ENCODE measurements at places on chromosomes 3 and 15. TPM values are rescaled to one million over a fixed set of nuclear protein-coding genes. Genes with fewer than 3 reads are reported as not detected.

GRCh38 chr3:10244009-10244408 is 4.2 kb upstream of the TATDN2 start:
- DNase-seq = no peak

- DNase-seq = no peak
Observed at GRCh38 chr3:109995377-109995776, 658.0 kb upstream of the DPPA4 start.

DNA sequence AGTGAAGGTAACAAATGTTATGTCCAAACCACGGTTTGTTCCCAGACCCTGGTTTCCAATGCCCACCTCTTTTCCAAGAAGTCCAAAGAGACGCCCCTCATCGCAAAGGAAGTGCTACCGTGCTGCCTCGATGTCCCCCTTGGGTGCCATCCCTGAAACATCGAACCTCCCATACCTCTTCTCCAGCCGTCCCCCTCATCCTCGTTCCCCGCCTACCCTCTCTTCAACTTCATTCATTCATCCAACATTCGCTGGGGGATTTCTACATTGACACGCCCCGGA is 467 bp downstream of the TIPIN start:
- no peak for DNase-seq

DNA sequence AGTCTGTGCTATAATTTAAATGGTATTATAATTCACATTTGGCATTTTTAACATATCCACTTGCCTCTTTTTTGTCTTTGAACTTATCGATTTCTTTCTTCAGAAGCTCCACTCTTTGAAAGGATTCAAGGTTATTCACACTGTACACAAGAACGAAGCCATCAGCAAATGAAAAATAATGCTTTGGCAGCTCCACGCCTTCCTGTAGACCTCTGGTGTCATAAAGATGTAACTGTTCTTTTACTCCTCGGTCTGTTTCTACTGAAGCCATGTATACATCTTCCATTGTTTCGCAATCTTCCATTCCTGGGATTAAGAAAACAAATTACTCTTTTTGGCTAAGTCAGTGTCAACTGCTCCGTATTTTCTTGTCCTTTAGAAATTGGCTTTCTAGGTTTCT is 16.0 kb downstream of the NKIRAS1 start:
- DNase-seq = no peak

SOX14 gene
- not detected for total RNA-seq

CCDC71 gene
- total RNA-seq = 31.2 TPM

DNA sequence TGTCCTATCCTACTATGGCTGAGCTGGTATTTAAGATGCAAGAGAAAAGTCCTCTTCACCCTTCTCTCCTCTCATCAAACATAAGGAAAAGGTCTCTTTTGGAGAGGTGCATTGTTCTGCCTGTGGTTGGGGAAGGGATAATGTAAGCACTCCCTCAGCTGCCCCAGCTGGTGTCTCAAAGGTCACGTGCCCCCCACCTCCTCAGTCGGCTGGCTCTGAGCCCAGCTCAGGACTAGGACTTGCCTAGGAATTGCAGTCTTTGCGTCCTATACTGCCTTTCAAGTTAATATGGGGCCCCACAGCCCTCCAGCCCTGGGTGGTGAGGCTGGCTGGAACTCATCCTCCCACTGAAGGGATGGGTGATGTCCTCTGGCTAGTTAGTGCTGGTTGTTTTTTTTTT is 29.7 kb downstream of the OR4F15 start:
- DNase-seq = no peak

- peak; percentile 39 for DNase-seq
Observed at GRCh38 chr3:143847787-143848631, at the start of gene SLC9A9. TSS of gene SLC9A9 (minus strand) at chr3:143848468. CDS start at chr3:143848322, 146 bp downstream.

SLC22A13 gene
- not detected for total RNA-seq

GRCh38 chr15:93866476-93866875 is 364.9 kb upstream of the MCTP2 start:
- no peak for DNase-seq

DNA sequence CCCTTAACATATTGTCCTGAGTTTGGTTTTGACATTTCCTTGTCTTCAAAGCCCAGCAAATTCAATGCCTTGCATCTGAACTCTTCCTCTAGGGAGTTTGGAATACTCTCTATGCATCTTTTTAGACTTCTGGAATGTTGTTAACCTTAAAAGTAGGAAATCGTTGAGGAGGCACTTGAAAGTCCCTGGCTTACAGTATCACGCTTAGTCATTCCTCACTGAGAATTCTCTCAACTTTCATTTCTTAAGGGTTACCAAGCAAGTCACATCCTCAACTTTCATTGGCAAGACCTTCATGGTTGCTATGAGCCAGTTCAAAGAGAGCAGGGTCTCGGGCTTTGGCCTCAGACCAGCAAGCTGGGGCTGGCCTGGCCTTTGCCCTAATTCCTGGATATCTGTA is 89.9 kb downstream of the ASB7 start:
- DNase-seq = no peak

DNA sequence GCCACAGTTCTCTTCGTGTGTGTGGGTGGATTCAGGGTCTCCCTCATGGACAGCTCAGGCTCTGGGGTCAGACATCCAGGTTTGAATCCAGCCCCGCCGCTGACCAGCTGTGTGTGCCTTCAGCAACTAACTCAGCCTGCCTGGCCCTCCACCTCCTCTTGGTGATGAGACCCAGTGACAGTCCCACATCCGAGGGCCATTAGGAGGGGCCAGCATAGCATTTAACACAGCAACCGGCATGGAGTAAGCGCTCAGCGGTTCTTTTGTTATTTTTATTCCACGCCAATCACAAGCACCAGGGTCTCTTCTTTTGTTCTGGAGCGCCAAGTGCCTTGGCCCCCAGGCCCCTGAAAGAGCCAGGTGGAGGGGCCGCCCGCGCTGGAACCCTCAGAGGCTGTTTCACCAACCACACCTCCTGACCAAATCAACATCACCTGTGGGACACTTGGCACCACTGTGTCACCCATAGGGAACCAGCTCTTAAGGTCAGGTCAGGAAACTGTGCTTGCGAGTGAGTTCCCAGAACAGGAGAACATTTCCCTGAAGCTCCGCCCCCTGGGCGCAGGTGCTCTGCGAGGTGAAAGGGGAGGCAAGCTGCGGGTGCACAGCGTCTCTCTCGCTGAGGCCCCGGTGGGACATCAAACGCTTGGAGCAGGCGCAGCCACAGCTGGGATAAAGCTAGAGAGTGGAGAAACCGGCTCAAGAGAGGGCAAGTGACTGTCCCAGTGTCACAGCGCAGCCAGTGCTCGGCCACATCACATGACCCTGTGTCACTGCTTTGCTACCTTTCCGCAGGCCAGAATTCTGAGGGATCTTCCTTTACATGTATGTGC is 311.3 kb downstream of the UACA start:
- no peak for DNase-seq

GRCh38 chr15:29674661-29675533 is 147.4 kb downstream of the TJP1 start:
- peak; percentile 56 for DNase-seq

DNA sequence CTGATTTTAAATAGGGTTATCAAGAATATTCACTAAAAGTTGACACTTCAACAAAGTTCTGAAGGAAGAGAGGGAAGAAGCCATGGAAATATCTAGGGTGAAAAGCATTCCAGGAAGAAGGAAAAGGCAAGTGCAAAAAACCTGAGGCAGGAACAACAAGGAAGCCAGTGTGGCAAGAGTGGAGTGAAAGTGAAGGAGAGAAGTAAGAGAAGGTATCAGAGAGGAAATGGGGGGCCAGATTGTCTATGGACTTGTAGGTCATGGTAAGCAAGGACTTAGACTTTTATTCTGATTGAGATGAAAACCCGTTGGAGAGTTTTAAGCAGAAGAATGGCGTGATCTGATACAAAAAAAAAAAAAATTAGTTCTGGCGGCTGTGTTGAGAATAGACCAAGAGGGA is 18.5 kb upstream of the ZNF609 start:
- no peak for DNase-seq

CLDN1 gene
- total RNA-seq = 151 TPM

DNA sequence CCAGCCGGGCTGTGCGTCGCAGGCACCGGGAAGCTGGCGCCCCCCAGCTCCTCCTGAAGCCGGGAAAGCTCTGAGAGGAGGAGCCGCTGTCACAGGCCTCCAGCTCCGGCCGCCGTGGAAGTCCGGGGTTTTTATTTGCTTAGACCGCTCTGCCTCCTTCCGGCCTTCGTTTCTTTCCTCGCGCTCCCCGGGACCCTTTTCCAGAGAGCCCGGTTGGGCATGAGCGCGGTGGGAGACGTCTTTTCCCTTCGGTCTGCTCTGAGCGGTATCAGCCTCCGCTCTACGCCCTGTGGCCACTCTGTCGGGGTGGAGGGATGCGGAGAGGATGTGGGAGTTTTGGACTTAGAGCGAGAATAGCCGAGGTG is 559 bp downstream of the SENP5 start:
- no peak for DNase-seq

- DNase-seq = no peak
Observed at GRCh38 chr3:104245981-104246380, 1120.7 kb upstream of the ALCAM start.

DNA sequence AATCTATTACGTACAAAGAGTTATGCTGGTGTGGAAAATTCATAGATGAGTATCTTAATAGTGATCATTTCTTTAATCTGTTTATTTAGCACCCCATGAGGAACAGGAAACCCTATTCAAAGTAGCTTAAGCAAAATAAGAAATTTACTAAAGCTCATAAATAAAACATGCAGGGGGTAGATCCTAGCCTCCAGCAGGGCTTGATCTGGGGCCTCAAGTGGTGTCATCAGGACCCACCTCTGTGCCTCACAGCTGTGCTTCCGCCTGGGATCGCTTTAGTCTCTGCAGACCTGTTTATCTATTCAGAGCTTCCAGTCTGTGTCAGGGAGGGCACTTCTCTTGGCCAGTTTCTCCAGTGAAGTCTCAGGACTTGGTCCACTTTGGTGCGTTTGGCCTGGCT is 171.0 kb upstream of the SLC24A5 start:
- no peak for DNase-seq

DNA sequence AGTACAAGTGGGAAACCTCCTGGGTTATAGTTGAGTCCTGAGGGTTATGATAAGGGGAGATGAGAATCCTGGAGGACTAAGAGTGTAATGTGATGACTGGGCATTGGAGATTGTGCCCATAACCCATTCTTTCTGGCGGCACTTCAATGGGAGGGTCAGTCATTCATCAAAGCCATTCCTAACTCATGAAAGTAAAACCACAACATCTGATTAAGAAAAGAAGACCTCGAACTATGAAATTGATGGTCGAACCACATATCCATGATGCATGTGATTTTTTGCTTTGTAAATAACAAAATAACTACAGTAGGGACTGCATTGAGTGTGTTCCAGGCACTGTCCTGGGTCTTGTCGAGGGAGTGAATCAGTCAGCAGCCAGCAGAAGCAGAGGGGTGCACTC is 215.1 kb downstream of the SHQ1 start:
- no peak for DNase-seq

IRAK2 gene
- 8.3 TPM for total RNA-seq

MESP1 gene
- total RNA-seq = 4.7 TPM

DNA sequence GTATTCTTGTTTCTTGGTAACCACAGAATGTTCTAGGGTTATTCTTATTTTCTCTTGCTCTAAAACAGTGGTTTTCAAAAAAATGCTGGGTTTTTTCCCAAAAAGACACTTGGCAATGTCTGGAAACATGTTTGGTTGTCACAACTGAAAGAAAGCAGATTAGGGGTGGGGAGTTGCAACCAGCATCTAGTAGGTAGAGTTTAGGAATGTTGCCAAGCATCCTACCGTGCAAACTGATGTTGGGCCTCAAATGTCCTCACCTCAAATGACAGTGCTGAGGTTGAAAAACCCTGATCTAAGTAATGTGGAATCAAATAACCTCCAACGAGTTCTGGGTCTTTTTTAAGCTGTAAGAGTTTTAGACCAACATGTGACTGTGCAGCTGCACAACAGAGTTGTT is 270.5 kb upstream of the STT3B start:
- no peak for DNase-seq

GRCh38 chr3:57007521-57008460 is 52.7 kb upstream of the SPATA12 start:
- no peak for DNase-seq

DNA sequence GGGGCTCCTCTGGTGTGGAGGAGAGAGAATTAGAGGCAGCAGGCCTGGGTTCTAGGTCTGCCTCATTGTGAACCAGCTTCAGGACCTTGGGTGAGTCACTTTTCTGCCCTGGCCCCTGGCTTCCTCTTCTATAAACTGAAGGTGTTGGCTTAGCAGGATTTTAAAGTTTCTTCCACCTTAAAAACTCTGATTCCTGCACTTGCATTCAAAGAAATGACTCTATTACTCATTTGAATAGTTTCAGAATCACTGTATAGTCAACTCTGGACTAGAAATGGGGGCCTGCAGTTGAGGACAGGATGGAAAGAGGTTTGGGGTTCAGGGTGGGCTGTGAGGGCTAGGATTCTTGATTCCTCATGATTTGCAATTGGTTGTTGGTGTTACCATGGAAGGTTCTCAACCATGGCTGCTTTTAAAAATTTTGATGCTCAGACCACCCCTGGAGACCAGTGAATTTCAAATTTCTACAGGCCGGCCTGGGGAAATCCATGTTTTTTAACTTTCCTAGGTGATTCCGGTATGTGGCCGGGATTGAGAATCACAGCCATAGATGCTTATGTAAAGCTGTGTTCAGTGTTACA is 19.9 kb downstream of the SMAD3 start:
- DNase-seq = no peak

DNA sequence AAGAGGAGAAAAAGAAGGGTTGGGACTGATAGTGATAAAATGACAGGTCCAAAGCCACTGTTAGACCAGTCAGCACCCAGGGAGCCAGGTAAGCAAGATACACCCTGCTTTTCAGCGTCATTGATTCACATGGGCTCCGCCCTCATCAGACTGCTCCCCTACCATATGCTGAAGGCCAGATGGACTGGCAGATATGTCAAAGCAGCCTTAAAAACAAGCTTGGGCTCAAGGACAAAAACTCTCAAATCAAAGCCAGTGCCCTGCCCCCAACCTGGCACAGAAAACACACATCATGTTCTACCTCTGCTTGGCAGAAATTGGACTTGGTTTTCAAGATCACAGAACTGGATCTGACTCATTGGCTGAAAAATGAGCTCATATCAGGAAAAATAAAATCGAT is 33.4 kb downstream of the SH3BP5 start:
- no peak for DNase-seq

- DNase-seq = no peak
Observed at GRCh38 chr3:129783470-129783869, 110.0 kb downstream of the TMCC1 start.

DNA sequence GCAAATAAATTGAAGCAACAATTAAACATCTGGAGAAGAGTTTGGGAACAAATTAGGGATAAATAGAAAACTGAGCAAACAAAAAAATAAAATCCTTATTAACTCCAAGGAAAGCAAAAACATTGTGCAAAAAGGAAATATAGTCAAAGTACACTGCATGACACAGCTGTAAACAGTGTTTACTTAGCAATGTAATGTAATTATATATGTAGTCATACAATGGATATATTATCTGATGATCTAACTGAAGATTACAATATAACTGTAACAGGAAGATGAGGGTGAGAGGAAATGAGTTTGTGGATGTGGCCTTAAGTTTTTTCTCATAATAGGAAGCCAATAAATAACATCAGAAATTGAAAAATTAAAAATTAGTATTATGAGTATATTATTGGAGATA is 42.5 kb downstream of the SCN10A start:
- DNase-seq = no peak

BNC1 gene
- total RNA-seq = not detected
